OCI-M1 (cell line): ENCODE measurements at places on chromosomes 7 and 10.
A peak's percentile ranks its signal among the peaks of the same experiment; 100 is the strongest.

DNA sequence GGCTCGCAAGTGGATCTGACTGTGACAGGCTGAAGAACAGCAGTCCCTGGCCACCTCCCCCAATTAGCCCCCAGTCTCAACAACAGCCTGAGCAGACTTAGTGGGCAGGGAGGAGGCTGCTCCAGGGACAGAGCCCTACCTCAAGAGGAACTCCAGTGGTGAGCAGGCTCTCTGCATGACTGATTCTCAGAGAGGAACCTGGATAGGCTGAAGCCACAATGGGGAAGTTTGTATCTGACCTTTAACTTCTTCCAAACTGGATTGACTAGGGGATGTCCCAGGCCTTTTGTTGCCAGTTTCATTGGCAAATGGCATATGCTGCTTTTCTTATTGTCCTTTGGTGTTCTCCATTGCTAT lies 93.0 kb downstream of the ARHGAP22 start:
- DNase-seq: peak; percentile 81

DNA sequence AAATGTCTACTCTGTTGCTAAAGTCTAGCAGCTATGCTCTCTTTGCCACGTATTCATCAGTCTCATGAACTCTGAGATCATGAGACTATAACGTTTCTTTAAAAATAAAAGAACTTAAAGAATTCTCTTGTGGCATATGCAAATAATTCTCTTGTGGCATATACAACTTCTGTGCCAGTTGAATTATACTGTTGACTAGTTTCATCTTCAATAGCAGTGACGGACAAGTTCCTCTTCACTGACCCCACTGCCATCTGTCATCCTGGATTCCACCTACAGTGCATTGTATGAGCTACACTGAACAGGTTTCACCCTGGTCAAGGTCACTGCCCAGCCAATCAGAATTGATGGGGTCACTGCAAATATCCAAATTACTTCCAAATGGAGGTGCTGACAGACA lies 88.2 kb downstream of the CD36 start:
- no peak for DNase-seq

- DNase-seq: no peak
Observed at GRCh38 chr7:127487381-127487780, 94.9 kb upstream of the ZNF800 start.

DNA sequence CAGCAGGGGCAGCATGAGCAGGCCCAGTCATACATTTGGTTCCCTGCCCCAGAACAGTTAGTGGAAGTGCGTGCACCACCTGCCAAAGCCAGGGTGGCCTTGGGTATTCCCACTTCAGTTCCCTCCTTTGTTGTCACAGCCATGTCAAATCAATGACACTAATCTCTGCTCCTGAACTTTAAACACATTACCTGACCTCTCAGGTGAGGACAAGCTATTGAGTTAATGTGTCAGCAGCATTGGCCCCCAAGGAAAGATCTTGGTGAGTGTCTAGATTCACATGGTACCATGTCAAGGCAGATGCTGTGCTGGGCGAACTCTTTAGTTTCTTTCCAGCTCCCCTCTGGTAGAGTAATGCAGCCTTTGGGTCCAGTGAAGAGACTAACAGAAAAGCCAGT lies 2.1 kb downstream of the CYP3A5 start:
- no peak for DNase-seq

- no peak for DNase-seq
Observed at GRCh38 chr10:74827045-74827441, 643 bp downstream of the KAT6B start.

- DNase-seq: no peak
Observed at GRCh38 chr10:71790749-71791440, 17.6 kb upstream of the VSIR start.

DNA sequence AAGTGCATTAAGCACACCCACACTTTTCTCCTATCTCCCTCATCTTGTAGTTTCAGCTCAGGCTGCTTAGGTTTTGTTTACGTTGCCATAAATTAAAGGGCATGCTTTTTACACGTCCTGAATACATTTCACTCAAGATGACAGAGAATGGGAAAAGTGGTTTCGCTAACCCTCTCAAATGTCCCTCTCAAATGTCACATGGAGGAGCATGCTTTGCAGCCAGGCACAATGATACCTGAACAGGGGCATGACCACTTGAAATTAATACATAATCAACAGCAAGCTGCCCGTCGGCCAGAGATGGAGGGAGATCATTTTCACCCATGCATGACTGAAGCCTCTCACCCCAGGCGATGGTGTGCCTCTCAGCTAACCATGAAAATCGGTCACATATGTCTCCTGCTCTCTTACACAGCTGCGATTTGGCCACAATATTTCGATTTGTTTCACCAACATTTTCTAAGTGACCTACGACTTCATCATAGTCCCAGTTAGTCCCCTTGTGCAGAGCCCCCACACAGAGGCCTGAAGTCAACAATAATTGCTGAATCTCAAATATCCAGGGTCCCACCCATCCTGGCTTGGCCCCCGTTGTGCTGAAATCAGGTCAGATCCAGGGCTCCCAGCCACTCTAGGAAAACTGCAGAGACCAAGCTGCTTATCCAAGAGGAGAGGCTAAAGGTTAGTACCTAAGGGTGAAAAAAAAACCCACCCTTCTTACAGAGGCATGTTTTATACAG lies 373.9 kb upstream of the NFE2L3 start:
- DNase-seq: no peak

- DNase-seq: no peak
Observed at GRCh38 chr7:30238721-30239441, 45.5 kb upstream of the ZNRF2 start.

- DNase-seq: no peak
Observed at GRCh38 chr10:128040096-128040495, 86.1 kb downstream of the MKI67 start.

DNA sequence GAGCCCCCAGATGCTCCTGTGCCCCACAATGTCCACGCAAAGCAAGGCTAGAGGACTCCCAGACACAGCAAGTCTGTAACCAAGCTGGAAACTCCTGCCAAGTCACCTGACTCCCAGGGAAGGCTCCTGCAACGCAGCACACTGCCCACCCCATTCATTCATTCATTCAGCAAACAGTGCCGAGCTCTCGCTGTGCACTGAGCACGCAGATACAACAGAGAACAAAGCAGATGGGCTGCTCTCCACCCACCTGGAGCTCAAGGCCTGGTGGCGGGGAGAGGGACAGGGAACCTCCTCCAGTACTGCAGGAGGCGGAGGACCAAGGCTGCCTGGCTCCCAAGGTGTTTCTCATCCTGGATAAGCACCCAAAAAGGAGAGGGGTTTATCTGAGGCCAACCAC lies 8.6 kb downstream of the KCNH2 start:
- DNase-seq: no peak

DNA sequence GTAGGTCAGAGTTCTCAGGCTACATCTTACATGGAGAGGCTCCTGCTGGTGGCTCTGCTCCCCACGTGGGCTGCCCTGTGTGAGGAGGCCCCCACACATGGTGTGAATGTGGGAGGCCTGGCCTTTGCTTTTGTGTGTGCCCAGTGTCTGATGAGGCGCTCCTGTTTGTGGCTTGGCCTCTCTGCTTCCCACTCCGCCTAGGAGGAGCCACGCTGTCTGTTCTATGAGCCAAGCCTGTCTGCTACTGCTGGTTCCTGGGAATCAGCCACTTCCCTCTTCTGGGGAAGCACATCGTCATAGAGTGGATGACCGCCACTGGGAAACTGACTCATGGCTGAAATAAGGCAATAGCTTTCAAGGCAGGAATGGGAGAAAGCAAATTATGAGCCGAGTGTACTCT lies 87.1 kb downstream of the CYP26A1 start:
- no peak for DNase-seq

GRCh38 chr10:7261351-7261750 lies 149.5 kb downstream of the SFMBT2 start:
- no peak for DNase-seq

- DNase-seq: no peak
Observed at GRCh38 chr10:48651839-48652238, 32.8 kb upstream of the WDFY4 start.

DNA sequence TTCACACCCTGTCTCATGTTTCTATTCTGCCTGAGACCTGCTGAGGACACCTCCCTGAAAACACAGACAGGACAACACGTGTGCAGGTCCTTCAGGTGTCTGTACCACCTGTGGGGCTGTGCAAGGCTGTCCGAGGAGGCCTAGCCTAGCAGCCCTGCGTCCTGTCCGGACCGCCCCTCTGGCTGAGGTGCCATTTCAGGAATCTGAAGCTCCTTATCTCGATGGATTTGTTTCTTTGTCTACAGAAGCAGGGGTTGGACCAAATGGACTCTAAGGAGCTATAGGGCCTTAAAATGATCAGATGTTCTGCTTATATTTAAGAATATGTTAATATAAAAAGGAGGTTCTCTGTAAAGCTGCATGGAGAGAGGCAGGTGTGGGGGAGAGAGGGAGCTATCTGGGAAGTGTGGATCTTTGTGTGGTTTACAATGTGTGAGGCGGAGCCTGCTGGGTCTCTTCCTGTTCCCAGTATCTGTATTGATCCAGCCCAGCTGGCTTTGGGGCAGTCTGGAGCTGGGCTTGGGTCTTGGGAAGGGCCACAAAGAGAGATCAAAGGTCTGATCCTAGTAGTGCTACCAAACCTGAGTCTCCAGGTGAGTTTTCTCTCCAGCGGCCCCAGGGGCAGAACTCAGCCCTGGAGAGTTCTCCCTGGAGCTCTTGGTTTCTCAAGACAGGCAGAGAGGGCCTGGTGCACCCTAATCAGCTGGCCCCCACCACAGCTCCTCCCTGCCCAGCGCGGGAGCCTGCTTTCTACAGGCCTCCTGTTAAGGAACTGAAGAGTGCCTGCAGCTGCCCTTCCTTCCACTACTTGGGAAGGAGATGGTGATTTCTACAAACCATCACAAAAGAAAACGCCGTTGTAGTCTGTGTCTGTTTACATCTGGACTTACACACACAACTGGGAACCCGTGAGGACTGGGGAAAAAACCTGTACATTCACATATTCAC lies 3.4 kb upstream of the MNX1 start:
- no peak for DNase-seq

DNA sequence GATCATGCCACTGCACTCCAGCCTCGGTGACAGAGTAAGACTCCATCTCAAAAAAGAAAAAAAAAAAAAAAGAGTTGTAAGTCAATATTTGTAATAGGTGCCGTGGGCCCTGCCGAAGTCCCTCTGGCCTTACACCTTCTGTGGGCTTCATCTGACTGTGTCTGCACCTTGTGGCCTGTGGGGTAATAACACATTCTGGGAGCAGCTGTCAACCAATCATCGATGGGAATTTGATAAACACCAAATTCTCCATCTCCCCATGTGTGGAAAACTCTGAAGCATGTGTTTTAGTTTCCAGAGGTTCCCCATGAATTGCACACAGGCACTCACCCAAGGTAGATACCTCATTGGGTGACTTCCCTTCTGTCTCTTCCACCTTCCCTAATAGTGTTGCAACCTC lies 10.8 kb downstream of the ZNF394 start:
- DNase-seq: no peak

- DNase-seq: peak; percentile 14
Observed at GRCh38 chr10:94315024-94315451, 47.7 kb downstream of the NOC3L start.

- no peak for DNase-seq
Observed at GRCh38 chr10:4359003-4359402, 467.0 kb upstream of the AKR1E2 start.

- DNase-seq: no peak
Observed at GRCh38 chr10:102785818-102786217, 42.1 kb downstream of the WBP1L start.

GRCh38 chr10:20839141-20839540 lies 58.0 kb downstream of the NEBL start:
- DNase-seq: no peak

DNA sequence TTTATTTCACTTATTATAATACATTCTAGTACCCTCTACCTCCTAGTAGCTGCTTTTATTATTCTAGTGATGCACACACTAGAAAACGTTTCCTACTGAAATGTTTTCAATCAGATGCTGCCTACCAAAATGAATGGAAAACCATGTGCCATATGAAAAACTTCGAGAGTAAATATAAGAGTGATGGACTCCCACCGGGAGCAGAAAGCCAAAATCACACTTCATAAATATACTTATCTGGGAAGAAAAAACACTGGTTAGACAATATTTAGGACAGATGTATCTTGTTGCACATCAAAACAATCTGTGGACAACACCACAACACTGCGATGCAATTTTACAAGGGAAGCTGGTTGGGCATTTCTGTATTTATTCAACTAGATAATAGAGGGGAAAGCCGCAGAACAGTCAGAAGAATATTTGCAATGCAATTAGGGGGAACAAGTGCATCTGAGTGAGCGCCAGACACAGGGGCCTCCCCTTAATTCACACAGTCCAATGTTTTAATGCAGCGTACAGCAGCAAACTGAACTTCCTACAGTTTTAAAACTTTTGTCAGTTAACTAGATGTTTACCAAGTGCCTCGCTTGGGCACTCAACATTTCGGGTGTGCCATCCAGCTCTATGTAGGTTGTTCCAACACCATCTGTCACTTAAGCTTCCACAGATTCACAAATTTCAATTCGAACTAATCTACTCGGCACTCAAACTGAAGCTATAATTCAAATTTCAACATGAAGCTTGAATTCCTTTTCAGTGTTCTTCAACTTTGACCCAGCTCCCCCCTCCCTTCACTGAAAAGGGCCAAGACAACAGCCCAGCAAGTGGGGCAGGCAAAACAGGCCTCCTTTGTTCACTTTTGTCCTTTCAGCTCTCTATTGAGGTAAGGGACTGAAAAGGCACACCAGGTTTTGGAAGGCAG lies 7.4 kb downstream of the NRCAM start:
- DNase-seq: no peak

DNA sequence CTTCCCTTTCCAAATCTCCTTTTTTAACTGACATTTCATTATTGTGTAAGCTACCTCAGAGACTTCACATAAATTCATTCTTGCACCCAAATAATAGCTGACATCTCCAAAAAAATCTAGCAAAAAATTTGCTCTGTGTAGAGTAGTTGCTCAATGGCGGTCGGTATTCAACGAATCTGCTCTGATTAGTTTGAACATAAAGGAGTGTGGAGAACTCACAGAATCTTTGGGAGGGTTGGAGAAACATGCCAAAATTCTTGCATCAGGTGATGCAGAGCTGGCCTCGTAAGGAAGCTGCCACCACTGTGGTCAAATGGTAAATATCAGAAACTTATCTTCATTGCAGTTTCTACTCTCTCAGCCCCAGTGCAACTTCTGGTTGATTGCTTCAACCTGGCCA lies 201.2 kb upstream of the MDFIC start:
- no peak for DNase-seq

DNA sequence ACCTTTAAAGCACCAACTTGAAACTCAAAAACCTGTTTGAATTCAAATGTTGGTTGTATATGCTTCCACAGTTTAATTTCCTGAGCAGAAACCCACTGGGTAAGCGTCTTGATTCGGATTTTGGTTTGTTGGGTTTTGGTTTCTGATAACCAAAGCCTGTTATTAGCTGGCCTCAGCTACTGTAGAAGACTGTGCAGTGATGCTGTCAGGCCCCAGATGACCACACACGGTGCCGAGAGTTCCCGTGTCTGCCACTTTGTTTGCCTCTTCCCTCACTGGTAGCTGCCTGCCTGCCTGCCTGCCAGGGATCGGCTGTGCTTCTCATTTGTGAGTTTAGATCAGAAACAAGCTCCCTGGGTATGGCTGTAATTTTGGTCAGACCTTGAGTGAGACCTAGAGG lies 5.6 kb downstream of the MDH2 start:
- no peak for DNase-seq
